ENCODE measurements at places on chromosomes 11 and 22. TPM values are rescaled to one million over a fixed set of nuclear protein-coding genes. Genes with fewer than 3 reads are reported as not detected.

The MOGAT2 gene
- not detected for total RNA-seq

The MAPK11 gene
- 33.3 TPM for total RNA-seq

The PKDREJ gene
- 0.39 TPM for total RNA-seq

The C22orf31 gene
- not detected for total RNA-seq

The MEI1 gene
- under 0.01 TPM for total RNA-seq

The C11orf87 gene
- 0.21 TPM for total RNA-seq

The NF2 gene
- 24.9 TPM for total RNA-seq

The RTN4RL2 gene
- 0.20 TPM for total RNA-seq

The RAB3IL1 gene
- total RNA-seq = 127 TPM

The NRXN2 gene
- total RNA-seq = 3.3 TPM

The TRIM6 gene
- 1.2 TPM for total RNA-seq

The DLAT gene
- 32.1 TPM for total RNA-seq

The ADM2 gene
- not detected for total RNA-seq

The CNTN5 gene
- 0.22 TPM for total RNA-seq

The SYT9 gene
- total RNA-seq = not detected

The C11orf21 gene
- total RNA-seq = 2.4 TPM

The FGF19 gene
- total RNA-seq = not detected

The MUC5AC gene
- total RNA-seq = not detected

The SCO2 gene
- total RNA-seq = 3.9 TPM

The NCAPD3 gene
- total RNA-seq = 11.8 TPM

The ESAM gene
- 45.9 TPM for total RNA-seq

The C1QTNF6 gene
- 2.6 TPM for total RNA-seq

The TMEM132A gene
- 30.0 TPM for total RNA-seq

The TIGD3 gene
- total RNA-seq = 0.30 TPM

The TPBGL gene
- 1.1 TPM for total RNA-seq

The OR52A1 gene
- not detected for total RNA-seq

The GSTT2B gene
- 17.8 TPM for total RNA-seq

The LRRC74B gene
- total RNA-seq = not detected
